ENCODE measurements at places on chromosomes 1 and 21.

GRCh38 chr21:28899744-28900143 lies 92.9 kb downstream of the LTN1 start:
- DNase-seq = no peak

GRCh38 chr1:110538921-110539320 lies 19.9 kb upstream of the KCNA10 start:
- no peak for DNase-seq

DNA sequence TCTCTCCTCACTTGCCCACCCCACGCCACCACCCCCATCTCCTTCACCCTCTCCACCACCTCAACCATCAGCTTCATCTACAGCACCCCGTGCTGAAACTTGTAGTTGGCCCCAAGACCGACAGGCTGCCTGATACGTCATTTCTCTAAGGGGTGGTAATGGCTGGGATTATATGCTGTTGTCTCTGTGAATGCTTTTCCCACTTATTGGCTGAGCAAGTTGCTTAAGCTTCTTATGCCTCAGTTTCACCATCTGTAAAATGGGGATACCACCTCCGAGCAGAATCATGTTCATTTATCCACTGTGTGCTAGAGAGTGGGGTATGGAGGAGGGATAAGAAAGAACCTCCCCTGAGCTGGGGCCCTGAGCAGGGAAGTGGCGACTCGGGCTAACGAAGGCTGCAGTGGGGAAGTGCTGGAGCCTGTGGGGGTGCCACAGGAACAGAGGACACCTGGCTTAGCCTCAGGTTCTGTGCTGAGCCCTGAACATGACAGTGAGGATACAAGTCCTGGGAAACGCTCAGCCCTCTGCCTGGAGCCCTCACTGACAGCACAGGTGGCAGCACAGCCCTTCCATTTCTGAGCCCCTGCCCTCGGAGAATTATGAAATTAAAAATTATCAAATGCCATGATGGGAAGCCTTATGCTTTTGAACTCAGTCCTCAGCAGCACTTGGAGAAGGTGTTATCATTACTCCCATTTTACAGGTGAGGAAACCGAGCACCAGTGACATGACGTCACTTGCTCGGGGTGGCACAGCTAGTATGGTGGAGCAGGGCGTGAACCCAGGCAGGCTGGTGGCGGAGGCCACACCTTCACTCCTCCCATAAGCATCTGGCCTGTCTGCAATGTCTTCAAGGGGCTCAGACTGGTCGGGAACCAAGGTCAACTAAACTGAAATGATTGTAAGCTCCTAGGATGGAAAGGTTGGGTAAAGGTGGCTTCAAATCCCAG lies 2.8 kb downstream of the MATN1 start:
- DNase-seq = no peak

- DNase-seq = no peak
These were observed 13.8 kb upstream of the SAMD11 start for GRCh38 chr1:909861-910310.

GRCh38 chr1:162757476-162757875 lies 33.0 kb upstream of the HSD17B7 start:
- no peak for DNase-seq
